ENCODE measurements at places on chromosomes 7 and 10.

DNA sequence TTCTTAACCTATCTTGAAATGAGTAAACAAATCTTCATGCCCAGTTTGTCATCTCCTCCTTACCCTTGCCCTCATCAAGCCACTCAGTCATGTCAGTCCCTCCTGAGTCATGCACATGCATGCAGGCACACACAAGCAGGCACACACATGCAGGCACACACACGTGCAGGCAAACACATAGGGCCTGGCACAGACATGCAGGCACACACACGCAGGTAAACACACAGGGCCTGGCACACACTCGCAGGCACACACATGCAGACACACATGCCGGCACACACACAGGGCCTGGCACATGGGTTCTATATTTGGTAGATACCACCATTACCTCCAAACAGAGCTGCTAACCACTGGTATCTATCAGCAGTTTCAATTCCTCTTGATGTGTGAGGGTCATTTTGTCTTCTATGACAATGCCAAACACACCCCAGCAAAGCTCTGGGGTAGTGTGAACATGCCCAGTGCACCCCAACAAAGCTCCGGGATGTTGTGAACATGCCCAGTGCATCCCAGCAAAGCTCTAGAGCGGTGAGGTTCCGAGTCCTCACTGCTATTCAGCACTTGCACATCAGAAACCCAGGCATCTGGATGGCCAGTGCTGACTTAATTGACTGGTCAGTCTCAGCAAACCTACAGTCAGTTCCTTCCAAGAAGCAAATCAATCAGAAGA, 563.8 kb downstream of the PTPRN2 start:
- DNase-seq: no peak

GRCh38 chr10:124081547-124082140, 11.8 kb downstream of the CHST15 start:
- no peak for DNase-seq

GRCh38 chr7:99699946-99700345, 20.1 kb upstream of the CYP3A5 start:
- DNase-seq: no peak

- DNase-seq: no peak
Observed at GRCh38 chr10:7734821-7735220, 31.7 kb downstream of the ITIH2 start.

- no peak for DNase-seq
Observed at GRCh38 chr10:72688208-72688651, 3.7 kb upstream of the MCU start.

GRCh38 chr10:33418301-33418700, 83.8 kb upstream of the NRP1 start:
- DNase-seq: no peak

- DNase-seq: no peak
Observed at GRCh38 chr7:98603399-98603788, 13.7 kb upstream of the NPTX2 start.

GRCh38 chr7:158730383-158731346, 26.1 kb upstream of the NCAPG2 start:
- DNase-seq: no peak

GRCh38 chr10:102509387-102509786, 5.6 kb downstream of the SUFU start:
- DNase-seq: no peak

DNA sequence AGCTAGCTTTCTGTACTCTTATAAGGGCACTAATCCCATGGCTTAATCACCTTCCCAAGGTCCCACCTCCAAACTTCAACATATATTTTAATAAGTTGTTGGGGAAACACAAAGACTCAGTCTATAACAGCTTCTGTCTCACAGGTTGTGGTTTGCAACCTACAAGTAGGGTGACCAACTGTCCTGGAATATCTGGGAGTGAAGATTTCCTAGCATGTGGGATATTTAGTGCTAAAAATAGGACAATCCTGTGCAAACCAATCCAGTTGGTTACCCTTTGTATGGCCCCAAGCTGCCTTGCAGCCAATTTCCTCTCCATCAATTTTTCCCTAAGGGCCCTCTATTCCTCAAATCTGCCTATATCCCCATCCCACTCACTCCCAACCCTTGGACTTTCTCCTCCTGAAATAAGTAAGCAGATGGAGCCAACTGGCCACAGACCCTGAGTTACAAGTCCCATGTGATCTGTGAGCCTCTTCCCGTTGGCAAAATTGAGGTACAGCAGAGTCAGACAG, 82.3 kb downstream of the FAM13C start:
- no peak for DNase-seq

- no peak for DNase-seq
Observed at GRCh38 chr10:117464176-117464575, 78.4 kb upstream of the EMX2 start.

GRCh38 chr7:6307762-6308161, 35.3 kb upstream of the CYTH3 start:
- no peak for DNase-seq

- no peak for DNase-seq
Observed at GRCh38 chr10:126153711-126154628, 234.3 kb downstream of the ADAM12 start.

DNA sequence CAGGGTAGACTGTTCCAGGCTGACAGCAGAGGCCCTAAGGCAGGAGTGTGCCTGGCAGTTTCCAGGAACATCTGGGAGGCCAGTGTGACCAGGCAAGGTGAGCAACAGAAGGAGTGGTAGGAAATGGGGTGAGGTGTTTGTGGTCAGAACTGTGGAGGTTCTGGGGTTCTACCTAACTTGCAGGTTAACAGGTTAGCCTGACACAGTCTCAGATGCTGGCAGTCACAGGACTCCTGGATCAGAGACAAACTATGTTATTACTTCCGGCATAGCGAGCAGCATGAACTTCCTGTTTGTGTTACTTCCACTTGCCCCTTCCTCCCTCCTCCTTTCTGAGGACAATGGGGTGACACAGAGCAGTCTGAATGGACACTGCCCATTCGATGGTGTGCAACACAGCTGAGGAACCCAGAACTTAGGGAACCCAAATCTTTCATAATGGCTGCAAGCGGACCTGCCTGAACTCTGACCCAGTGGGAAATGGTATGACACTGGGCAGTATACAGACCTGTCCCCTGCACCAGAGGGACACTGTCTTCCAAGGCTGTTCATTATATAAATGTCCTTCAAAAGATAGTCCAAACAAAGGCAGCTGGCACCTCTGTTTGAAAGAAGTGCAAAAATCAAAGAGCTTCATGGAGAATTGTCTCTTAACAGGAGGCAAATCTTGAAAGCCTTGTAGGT, 3.9 kb upstream of the SAR1A start:
- DNase-seq: no peak

- DNase-seq: no peak
Observed at GRCh38 chr10:82150123-82150900, 275.3 kb downstream of the NRG3 start.

DNA sequence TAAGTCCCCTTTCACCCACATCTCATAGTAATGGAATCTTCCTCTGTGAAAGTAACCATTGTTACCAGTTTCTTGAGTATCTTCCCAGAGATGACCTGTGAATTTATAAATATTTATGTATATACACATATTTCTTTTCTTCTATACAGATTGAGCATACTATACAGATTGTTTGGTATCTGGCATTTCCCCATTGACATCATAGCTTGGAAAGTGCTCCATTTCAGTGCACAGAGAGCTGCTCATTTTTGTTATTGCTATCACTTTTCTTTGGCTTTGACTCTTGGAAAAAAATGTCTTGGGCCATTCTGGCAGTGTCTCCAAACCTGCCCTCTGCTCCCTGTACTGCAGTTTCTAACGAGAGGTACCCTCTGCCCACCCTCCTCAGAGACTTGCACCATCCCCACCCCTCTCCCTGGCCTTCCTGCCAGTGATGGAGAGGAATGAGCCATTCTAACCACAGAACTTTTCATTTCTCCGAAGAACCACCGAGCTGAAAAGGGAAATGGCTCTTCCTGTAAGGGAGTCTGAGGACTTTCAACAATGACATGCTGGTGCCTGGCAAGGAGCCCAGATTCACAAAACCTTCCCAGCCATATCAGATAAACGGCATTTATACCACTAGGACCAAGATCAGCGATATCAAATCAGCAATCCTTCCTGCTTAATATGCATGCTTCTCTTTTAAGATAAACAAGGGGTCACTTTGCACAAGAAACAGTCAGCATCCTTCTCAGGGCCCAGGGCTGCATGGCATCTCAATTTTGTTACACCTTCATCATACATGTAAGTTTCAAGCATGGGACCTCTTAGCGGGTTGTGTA, 19.7 kb upstream of the CCSER2 start:
- no peak for DNase-seq

- DNase-seq: no peak
Observed at GRCh38 chr7:27166531-27167505, 1.5 kb upstream of the HOXA9 start.

DNA sequence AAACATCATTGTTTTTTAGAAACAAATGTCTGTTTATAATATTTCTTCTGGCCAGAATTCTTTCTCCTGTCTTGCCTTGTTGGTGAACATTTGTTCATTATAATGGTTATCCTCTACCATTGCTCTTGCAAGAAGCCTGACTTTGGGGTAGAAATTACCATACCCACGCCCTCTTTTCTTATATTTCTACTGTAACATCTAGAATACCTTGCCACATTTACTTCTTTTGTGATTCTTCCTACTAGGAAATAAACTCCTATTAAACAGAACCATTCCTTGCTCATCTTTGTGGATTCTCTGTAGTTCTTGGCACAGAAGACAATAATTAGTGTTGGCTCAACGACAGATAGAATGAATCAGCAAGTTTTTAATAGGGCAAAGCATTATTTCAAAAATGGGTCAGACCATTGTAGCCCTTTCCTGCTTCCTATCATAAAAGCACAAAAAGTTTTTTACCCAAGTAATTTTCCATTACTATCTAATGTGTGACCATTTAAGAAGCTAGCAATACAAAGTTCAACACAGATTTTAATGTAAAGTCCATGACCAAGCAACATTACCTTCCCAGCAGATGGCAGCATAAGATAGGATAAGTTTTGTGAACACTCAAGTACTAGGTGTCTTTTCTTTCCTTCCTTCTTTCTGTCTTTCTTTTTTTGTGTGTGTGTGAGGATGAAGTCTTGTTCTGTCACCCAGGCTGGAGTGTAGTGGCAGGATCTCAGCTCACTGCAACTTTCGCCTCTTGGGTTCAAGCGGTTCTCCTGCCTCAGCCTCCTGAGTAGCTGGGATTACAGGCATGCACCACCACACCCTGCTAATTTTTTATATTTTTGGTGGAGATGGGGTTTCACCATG, 270.4 kb downstream of the HGF start:
- DNase-seq: no peak

DNA sequence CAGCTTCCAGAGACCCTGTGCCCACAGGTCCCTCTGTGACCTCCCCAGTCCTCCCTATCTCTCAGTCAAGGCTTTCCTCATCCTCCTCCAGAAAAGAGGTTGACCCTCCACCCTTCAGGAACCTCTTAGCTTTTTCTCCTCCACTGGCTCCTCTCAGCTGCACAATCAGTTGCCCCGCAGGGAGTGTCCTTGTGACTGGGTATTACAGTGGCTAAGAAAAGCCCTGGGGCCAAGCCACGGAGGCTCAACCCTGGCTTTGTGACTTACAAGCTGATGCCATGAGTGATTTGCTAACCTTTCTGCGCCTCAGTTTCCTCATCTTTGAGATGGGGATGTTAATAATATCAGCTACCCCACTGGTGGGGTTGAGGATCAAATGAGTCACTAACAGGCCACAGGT, 66.4 kb upstream of the ZMIZ1 start:
- DNase-seq: no peak

DNA sequence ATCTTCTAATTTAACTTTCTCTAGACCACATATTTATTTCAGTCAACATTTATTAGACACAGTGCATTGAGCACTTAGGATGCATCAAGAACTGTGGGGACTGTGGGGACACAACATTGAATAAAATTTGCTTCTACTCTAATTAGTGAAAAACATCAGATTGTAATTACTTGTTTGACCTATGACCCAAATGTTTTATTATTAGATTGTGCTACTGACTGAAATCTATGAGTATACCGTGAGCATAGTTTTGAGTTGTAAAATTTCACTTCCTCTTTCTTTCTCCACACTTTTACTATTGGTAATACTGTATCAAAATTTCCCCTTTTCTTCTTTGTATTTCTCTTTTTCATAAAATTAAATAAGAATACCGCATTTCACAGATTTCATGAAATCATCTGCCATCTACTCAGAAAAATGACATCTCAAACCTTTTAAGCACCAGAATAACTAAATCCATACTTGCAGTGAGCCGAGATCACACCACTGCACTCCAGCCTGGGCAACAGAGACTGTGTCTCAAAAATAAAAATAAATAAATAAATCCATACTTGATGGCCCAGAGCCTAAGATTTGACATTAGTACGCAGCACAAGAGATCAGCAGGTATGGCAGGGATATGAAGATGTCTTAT, 25.4 kb upstream of the INPP5F start:
- DNase-seq: no peak

GRCh38 chr7:11191081-11191480, 217.4 kb downstream of the PHF14 start:
- no peak for DNase-seq

- no peak for DNase-seq
Observed at GRCh38 chr7:21169667-21170580, 258.0 kb upstream of the SP4 start.

DNA sequence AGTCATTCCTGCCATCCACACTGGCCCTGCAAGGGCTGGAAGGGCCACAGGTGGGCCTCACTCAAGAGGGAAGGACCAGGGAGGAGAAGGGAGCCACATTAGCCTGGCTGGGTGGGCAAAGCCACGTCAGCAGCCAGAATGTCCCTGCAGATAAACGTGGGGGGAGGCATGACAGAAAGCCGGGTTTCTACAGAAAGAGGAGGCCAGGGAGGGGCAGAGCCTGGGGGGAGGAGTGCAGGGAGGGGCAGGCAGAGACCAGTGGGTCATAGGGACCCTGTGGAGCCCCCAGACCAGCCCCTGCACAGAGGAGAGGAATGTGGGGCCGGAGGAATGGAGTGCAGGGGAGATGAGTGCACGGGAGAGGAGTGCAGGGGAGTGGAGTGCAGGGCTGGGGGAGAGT, 590.2 kb downstream of the PTPRN2 start:
- no peak for DNase-seq

DNA sequence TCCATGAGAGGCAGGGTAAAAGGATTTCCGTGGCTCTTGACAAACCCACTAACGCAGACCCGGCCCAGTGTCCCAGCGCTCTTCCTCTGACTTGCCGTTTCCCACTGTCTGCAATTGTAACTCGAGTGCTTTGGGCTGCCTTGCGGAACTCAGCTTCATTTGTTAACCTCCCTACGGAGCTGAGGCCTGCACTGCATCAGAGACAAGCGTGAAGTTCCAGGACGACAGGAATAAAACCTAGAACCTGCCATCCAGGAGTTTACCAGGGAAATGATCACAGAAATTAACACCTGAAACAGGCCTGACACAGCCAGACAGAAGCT, 76.2 kb downstream of the SFMBT2 start:
- no peak for DNase-seq

DNA sequence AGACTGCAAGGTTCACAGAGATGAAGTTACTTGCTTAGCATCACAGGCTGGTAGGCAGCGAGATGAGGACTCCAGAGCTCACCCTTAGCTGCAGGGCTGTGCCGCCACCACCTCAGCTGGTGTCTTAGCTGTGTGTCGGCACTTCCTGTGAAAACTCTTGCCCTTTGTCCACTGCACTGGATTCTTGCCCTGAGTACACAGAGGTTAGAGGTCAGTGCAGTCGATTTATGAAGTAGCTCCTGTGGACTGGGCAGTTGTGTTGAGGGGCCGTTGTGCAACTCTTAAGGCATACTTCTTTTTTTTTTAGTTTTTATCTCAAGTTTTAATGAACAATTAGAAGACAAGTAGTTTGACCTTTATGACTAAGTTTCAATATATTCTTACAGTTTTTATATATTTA, 10.6 kb downstream of the NDUFB2 start:
- no peak for DNase-seq
